ENCODE measurements at places on chromosomes 7 and 10.

DNA sequence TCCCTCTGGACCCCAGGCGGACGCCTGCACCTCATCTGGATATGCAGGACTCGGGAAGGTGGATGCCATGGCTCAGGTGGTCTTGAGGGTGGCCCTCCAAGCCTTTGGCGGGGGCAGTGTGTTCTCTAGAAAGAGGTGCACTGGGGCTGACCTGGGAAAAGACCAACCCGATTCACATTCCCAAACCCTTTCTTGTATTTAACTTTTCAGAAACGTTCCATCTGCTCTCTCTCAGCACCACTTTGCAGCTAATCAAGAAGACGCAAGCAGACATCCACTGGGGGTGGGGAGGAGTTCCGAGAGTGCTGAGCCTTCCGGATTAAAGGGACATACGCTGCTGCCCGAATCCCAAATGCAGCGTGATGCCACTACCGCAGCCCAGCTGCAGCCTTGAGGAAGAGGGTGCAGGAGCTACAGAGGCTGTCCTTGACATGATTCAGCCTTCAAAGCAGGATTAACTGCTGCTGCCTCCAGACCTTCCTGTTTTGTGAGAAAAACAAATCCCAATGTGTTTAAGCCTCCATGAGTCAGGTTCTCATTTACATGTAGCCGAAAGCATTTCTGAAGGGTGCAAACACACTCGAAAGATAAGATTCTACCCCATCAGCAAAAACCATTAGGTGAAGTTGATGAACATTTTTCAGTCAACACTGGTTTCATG, 39.9 kb downstream of the RBM17 start:
- ATAC-seq: no peak

DNA sequence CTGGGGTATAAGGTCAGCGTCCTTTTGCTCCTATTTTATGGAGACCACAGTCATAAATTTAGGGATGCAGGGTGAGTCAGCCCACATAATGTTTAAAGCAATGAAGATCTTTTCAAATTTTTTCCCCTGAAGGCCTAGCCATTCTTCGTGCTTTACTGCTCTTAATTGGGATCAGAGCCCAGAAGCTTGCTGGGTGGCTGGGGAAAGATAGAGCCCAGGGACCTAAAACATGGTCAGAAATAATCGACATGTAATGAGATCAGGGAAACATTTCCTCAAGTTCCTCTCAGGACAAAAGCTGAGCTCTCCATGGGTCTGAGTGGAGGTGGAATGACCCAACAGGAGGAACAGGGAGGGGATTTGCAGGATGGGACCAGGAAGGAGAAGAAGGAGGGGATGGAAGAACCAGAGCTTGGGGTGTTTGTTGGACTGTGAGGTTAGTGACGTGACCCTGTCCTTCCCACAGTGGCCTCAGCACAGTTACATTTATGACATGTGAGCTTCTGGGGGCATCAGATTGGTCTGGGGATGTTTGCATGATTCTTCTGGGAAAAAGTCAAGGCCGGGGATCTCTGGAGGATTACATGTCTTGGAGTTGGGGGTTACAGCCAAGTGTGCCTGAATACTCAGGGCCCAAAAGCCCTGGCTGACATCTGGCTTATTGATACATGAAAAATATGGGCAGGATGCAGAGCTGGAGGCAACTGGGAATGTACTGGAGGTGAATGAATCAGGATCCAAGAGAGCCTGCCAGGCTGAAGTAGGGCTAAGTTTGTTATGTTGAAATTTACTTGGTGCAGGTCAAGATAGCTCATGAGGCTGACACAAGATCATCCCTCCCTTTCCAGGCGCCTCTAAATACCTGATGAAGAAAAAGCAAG, 477.9 kb downstream of the RPS24 start:
- no peak for ATAC-seq

- ATAC-seq: no peak
Measured at GRCh38 chr10:28880683-28880950, 203.3 kb downstream of the BAMBI start.

GRCh38 chr10:32953277-32953927, 4.6 kb downstream of the ITGB1 start:
- ATAC-seq: no peak
